HFFc6 (cell line): ENCODE measurements at places on chromosomes 4 and X. TPM values are rescaled to one million over a fixed set of nuclear protein-coding genes. Genes with fewer than 3 reads are reported as not detected.

Gene UXT
- 82.5 and 101 TPM in 2 replicates for total RNA-seq

Gene SLC10A4
- total RNA-seq = 0.09 TPM in 1 of 3 replicates, not detected in the others

Gene IBSP
- not detected in 2 replicates for total RNA-seq

GRCh38 chr4:94939791-94940519, 182.2 kb downstream of the BMPR1B start:
- DNase-seq = no peak

- DNase-seq = no peak
These were observed 22.2 kb downstream of the JADE1 start for GRCh38 chr4:128831531-128832242.

GRCh38 chr4:84957514-84958420, 8.7 kb downstream of the WDFY3 start:
- DNase-seq = peak; percentile 13

Gene CXorf49
- not detected in 3 replicates for total RNA-seq

Gene IL13RA2
- 5.3 to 10.5 TPM (median 7.0 TPM) in 3 replicates for total RNA-seq

GRCh38 chr4:41111791-41112190, 102.6 kb downstream of the APBB2 start:
- DNase-seq = no peak

Gene PPP4R3C
- not detected in 2 replicates for total RNA-seq

- DNase-seq = peak; percentile 64
These were observed 298.2 kb upstream of the ARSJ start for GRCh38 chr4:114277690-114278089.

Gene RASSF6
- not detected in 3 replicates for total RNA-seq

DNA sequence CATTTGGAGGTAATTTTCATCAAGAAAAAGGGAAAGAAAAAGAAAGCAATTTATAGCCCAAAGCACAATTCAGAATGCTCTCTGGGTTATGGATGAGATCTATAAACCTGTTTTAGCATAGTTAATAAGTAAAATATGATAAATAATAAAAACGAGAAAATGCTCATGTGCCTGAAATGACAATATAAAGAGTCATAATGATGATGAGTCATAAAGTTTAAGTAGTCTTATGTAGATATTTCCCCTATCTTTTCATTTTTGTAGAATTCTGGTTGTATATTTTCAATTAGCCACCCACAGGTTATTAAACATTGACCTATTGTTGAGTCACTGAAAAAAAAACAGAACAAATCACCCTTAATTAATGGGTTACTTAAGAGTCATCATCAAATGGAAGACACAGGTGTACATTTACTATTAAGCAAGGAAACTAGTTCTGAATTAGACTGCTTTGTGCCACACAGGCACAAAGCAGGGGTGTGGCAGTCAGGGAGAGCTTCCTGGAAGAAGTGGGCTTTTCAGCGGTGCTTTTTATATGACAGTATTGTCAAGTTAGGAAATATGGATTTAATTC, 29.3 kb downstream of the BEND4 start:
- no peak for DNase-seq

DNA sequence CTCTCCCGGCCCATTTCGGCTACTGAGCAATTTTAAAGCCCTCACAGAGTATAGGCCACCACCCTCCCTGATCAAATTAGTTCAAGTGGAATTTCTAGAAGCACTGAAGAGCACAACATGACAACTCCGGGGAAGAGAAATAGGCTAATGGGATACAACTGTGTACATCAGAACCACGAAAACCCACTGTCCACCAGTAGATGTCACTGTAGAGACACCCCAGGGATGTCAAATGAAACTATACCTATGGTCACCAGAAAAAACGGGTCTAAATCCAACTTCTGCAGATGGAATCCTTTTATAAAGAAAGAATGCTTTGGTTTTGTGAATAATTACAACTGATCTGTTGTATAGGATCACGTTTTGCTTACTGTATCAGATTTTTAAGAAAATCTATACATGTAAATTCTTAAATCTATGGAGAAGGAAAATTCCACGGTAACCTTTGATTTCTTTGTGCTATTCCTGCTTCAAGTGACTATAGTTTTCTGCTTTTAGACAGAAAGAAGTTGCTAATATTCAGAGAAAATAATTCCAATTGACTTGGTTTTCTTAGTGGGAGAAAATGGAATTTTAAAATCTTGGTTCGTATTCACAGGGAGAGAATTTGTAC, 29.5 kb upstream of the MAP3K15 start:
- peak; percentile 54 for DNase-seq

DNA sequence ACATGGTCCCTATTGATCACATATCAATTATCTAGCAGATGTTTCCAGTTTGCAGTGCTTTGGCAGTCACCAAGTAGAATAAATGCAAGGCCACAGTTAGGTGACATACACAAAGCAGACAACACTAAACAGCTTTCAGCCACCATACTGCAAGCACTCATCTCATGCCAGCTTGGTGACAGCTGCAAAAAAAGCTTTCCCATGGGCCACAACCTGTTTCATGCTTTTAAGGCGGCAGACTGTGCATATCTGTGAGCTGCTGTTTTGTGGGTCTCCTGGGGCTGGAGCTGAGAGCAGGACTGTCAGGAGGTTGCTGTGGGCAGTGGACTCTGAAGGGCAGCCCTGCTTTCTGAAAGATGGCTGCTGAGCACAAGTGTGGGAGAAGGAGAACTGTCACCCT, 82.6 kb downstream of the FHDC1 start:
- no peak for DNase-seq

Gene FOXO4
- total RNA-seq = 6.4 to 9.9 TPM (median 7.9 TPM) in 3 replicates

- DNase-seq = no peak
These were observed 41.3 kb upstream of the IGFBP7 start for GRCh38 chr4:57151481-57151880.

GRCh38 chr4:167052631-167053091, 181.6 kb downstream of the SPOCK3 start:
- no peak for DNase-seq

- no peak for DNase-seq
These were observed 961.3 kb downstream of the ADGRL3 start for GRCh38 chr4:62161446-62161845.

Gene RIPPLY1
- total RNA-seq = not detected in 3 replicates

GRCh38 chr4:124322234-124323065, 390.1 kb downstream of the ANKRD50 start:
- DNase-seq = peak; percentile 35
